ENCODE measurements at places on chromosomes 3 and 15.

DNA sequence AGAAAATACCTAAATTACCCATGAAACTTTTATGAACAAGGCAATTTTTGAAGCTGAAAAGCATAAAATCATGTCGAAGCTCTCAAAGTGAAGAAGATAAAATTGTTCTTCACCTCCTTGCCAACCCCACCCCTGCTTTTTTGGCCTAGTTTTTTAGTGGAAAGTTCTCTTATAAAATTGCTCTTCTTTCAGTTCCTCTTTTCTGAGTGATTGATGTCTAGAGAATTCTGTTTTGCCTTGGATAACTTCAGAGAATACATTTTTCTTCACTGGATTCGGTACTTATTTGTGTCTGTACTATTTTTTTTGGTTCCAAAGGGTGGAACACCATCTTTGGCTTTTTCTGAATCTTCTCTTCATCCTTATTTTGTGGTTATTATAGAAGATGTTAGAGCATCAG is 25.0 kb upstream of the PYDC2 start:
- no peaks in the 10 kb centered on the region for H3K4me1 ChIP-seq
- H3K36me3 ChIP-seq: no peaks in the 10 kb centered on the region
- no peaks in the 10 kb centered on the region for H3K27me3 ChIP-seq
- no peak overlapping the region for H3K27ac ChIP-seq

DNA sequence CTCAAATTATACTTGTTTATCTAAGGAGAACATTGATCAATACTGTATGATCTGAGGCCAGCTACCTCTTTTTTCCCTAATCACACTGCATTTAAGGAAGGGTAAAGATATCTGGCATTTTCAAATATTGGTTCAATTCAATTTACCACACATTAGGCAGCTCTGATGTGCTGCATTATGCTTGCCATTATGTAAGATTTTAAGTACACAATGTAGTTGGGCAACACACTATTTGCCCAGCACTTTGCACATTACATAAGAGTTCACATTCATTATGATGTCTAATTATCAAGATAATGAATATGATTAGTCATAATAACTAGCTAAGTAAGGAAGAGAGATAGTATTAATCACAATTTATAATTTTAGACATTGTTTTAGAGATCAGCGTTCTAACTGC is 196.3 kb downstream of the BCHE start:
- H3K27me3 ChIP-seq: no peaks in the 10 kb centered on the region
- no peaks in the 10 kb centered on the region for H3K4me1 ChIP-seq
- DNase-seq: no peak
- H3K4me3 ChIP-seq: no peak overlapping the region

GRCh38 chr15:89346516-89347231 is 12.1 kb upstream of the POLG start:
- H3K27me3 ChIP-seq: peaks cover 50% of the 10 kb centered on the region
- no peaks in the 10 kb centered on the region for H3K36me3 ChIP-seq
- H3K27ac ChIP-seq: no peak overlapping the region
- no peaks in the 10 kb centered on the region for H3K4me1 ChIP-seq
- no peak for DNase-seq

DNA sequence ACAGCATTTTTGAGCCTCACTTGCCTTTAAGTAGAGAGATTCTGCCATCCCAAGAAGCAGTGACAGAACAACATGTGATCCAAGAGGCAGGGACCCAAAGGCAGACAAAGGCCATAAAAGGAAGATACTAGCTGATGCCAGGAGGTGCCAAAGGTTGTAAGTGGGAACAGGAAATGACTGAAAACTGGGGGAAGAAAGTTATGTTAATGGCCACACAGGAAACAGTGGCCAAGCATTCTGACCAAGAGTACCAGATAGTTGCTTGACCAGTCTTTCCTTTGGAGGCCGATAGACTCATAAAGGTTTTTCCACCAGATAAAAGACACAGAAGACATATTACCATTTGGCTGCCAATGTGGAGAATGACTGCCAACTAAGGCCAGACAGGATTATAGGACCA is 274.5 kb upstream of the PEX5L start:
- no peak for DNase-seq
- no peak overlapping the region for H3K4me3 ChIP-seq
- no peak overlapping the region for H3K27ac ChIP-seq
- no peaks in the 10 kb centered on the region for H3K27me3 ChIP-seq

DNA sequence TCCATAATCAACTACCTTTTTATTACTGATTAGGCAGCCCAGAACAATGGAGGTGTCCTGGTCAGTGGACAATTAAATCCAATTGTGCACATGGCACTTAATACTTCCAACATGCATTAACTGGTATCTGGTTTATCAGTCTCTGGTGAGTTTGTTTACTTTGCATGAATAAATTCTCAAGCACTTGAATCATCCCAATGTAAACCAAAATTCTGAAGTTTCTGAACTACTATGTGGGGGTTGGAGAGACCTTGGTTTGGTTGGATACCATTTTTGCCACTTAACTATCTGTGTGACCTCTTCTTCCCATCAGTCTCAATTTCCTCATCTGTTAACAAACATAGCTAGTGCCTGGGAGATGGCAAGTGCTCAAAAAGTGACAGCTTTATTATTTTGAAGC is 70.5 kb upstream of the MAP4 start:
- H3K27me3 ChIP-seq: no peaks in the 10 kb centered on the region
- H3K4me3 ChIP-seq: peak overlapping the region; percentile 83
- DNase-seq: peak; percentile 89
- H3K36me3 ChIP-seq: peaks cover 6% of the 10 kb centered on the region

DNA sequence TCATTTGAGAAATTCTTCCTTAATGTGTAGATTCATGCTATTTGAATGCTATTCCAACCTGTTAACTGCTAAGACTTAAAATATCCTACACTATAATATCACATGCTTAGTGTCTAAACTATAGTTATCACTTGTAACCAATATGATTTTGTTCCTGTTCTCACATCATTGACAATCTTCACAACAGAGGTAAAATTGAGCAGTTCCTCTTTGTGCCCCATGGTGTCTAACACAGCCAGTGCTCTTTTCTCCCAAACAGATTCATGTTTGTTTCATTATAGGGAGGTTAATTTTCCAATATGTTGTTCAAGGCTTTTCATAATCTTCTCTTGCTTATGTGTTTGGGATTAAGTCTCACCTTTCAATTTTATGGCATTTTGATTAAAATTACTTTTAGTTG is 591.1 kb downstream of the ZPLD1 start:
- no peak overlapping the region for H3K4me3 ChIP-seq
- H3K36me3 ChIP-seq: no peaks in the 10 kb centered on the region
- H3K27me3 ChIP-seq: no peaks in the 10 kb centered on the region
- no peaks in the 10 kb centered on the region for H3K4me1 ChIP-seq
- no peak overlapping the region for H3K27ac ChIP-seq
- DNase-seq: no peak

GRCh38 chr15:76340803-76341365 is 4.3 kb downstream of the ISL2 start:
- H3K36me3 ChIP-seq: peaks cover 23% of the 10 kb centered on the region
- DNase-seq: no peak
- H3K4me1 ChIP-seq: peaks cover 7% of the 10 kb centered on the region
- H3K27ac ChIP-seq: no peak overlapping the region

GRCh38 chr3:194577986-194578905 is 55.0 kb downstream of the TMEM44 start:
- H3K27me3 ChIP-seq: no peaks in the 10 kb centered on the region
- H3K36me3 ChIP-seq: no peaks in the 10 kb centered on the region
- DNase-seq: peak; percentile 96
- no peak overlapping the region for H3K4me3 ChIP-seq

GRCh38 chr3:129428376-129429079 is at the start of gene EFCAB12:
EFCAB12 (minus strand) TSS chr3:129428636; CDS start chr3:129428488, 148 bp downstream.
- peak; percentile 88 for DNase-seq
- H3K4me3 ChIP-seq: peak within 1 kb of the TSS; percentile 47
- H3K4me1 ChIP-seq: peaks cover 4% of the 10 kb centered on the region

DNA sequence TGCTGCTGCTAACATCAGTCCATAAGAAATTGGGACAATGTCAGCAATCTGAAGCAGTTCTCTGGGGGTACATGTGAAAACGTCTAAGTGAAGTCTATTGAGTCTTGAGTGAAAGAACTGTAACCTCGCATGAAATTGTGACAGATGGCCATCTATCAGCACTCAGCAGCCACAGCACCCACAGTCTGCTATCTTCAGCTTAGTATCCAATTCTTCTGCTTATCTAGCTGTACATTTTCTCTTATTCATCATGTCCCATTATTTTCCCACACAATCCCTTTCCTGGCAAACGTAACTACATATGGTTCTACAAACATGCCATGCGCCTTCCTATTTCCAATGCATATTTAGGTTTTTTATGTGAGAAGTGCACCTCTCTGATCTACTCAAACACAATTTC is 629.7 kb downstream of the NTRK3 start:
- no peaks in the 10 kb centered on the region for H3K27me3 ChIP-seq
- H3K36me3 ChIP-seq: no peaks in the 10 kb centered on the region
- H3K4me1 ChIP-seq: no peaks in the 10 kb centered on the region
- no peak overlapping the region for H3K4me3 ChIP-seq

DNA sequence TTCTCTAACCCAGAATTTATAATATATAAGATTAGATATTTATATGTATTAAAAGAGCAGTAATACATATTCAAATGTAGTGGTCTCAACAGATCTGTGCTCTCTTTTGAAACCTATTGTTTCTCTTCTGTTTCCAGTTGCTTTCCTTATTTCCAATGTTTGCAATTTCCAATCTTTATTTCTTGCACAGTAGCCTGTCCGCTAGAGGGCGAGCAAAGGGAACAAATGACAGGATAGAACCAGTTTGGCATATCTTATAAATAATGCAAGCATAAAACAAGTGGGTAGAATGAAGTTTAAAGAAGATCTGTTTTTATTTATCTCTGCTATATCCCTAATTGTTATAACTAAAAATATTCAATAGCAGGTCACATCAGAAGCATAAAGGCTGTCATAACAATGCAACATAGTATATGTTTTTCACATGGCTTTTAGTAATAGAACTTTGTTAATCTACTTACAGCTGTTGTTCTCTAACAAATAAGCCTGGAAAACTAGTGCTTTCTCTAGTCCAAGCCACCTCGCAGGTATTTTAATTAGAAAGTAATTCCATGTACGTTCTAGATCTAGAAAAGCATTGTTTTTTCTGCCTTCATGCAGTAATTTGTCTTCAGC is 15.1 kb upstream of the TCAIM start:
- H3K4me3 ChIP-seq: no peak overlapping the region
- H3K27me3 ChIP-seq: peaks cover 3% of the 10 kb centered on the region
- peak; percentile 71 for DNase-seq
- H3K4me1 ChIP-seq: no peaks in the 10 kb centered on the region
- no peaks in the 10 kb centered on the region for H3K36me3 ChIP-seq
- no peak overlapping the region for H3K27ac ChIP-seq

DNA sequence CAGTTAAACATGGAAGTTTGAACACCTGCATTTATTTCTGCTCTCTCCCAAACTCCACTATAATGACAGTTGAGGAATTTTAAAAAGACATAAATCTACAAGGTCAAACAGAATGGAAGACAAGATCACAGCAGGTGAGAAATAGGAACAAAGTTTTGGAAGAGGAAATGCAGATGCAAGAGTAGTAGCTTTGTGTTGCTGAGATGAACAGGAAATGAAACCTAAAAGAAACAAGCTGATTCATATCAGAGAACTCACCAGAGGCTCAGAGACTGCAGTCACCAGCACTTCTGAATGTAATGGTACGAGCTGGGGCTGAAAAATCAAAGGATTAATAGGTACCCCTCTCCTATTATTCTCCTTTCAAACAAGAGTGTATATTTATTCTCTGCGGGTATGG is 459.9 kb downstream of the RAP2B start:
- H3K27me3 ChIP-seq: no peaks in the 10 kb centered on the region
- no peak overlapping the region for H3K4me3 ChIP-seq
- H3K36me3 ChIP-seq: no peaks in the 10 kb centered on the region
- DNase-seq: no peak
- no peak overlapping the region for H3K27ac ChIP-seq
- H3K4me1 ChIP-seq: no peaks in the 10 kb centered on the region

DNA sequence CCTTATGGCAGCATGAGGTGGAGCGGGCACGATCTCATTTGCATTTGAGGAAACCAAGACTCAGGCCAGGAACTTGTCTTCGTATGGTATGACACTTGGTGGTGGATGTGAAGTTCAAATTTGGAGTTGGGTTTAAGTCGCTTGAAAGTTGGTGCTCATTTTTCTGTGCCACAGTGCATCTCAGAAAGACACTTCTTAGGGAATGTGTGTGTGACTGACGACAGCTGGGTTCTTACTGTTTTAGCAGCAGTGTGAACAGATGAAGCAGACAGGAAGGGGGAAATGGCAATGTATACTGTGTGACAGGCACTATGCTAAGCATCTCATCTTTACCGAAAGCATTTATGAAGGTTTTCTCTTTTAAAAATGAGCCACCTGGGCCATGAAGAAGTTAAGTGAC is 75.4 kb downstream of the SEC22A start:
- no peak overlapping the region for H3K4me3 ChIP-seq
- DNase-seq: no peak
- peaks cover 2% of the 10 kb centered on the region for H3K4me1 ChIP-seq
- no peaks in the 10 kb centered on the region for H3K27me3 ChIP-seq
- no peaks in the 10 kb centered on the region for H3K36me3 ChIP-seq

DNA sequence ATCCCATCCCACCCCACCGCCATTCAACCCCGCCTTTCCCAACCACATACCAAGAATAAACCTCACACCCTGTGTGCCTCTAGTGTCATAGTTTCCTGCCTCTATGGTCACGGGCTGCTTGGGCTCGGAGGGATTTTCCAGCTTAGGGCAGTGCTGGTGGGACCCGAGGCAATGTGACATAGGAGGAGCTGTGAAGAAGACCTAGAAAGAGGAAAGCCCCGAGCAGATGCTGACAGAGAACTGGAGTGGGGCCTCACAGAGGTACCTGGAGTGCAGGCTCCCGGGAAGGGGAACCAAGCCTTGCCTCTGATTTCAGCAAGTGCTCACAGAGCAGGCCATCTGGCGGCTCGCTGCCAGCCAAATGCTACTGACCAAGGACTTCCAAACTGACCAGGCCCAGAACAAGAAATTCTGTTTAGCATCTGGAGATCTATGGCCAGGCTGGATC is 27.5 kb downstream of the BHLHE40 start:
- no peaks in the 10 kb centered on the region for H3K36me3 ChIP-seq
- H3K4me3 ChIP-seq: no peak overlapping the region
- no peak overlapping the region for H3K27ac ChIP-seq
- no peaks in the 10 kb centered on the region for H3K27me3 ChIP-seq
- no peaks in the 10 kb centered on the region for H3K4me1 ChIP-seq
- DNase-seq: no peak

- H3K4me1 ChIP-seq: peaks cover 21% of the 10 kb centered on the region
- no peak for DNase-seq
- H3K36me3 ChIP-seq: no peaks in the 10 kb centered on the region
- H3K27me3 ChIP-seq: no peaks in the 10 kb centered on the region
Observed at GRCh38 chr3:8485141-8485870, 16.3 kb upstream of the LMCD1 start.

GRCh38 chr3:88996691-88997090 is 110.7 kb upstream of the EPHA3 start:
- H3K4me1 ChIP-seq: no peaks in the 10 kb centered on the region
- no peaks in the 10 kb centered on the region for H3K27me3 ChIP-seq
- DNase-seq: no peak
- no peak overlapping the region for H3K4me3 ChIP-seq

DNA sequence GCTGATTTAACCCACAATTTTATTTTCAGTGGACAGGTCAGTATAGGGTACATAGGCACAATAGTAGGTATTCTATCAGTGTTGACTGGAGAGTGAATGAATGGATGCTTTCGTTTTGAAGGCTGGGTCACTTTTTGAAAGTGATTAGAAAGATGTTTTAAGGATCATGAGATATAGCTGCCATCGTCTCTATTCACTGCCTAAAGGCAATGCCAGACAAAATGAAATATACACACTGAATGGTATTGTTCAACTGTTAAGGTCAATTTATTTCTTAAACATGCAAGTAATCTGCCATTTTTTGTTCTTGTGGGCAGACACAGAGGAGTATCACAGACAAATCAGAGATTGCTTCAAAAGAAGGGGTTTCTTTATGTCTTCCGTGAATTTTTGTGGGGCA is 395.3 kb downstream of the VGLL3 start:
- H3K27ac ChIP-seq: no peak overlapping the region
- H3K4me1 ChIP-seq: no peaks in the 10 kb centered on the region
- H3K4me3 ChIP-seq: no peak overlapping the region
- no peaks in the 10 kb centered on the region for H3K27me3 ChIP-seq
- no peak for DNase-seq

Data from IMR-90 (cell line).